LoVo (cell line): ENCODE measurements at places on chromosomes 2 and 18.

DNA sequence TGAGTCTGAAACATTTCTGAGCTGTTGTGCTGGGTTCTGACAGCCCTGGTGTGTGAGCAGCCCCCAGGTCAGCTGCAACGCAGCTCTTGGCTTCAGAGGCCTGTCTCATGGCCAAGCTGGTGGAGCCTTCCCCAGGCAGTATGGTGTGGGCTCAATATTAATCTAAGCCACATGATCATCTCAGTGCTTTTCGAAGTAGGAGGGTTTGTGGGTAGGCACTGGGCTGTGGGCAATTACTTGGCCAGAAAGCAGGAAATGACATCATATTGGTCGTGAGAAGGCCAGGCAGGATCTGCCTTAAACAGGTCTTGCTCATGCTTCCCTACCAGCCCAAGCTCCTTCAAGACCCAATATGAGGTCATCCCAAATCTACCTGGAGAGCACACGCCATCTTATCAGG lies 26.9 kb downstream of the LOXHD1 start:
- DNase-seq, result no peak

- no peak for DNase-seq
Measured at GRCh38 chr18:2889761-2890192, 43.0 kb downstream of the EMILIN2 start.

DNA sequence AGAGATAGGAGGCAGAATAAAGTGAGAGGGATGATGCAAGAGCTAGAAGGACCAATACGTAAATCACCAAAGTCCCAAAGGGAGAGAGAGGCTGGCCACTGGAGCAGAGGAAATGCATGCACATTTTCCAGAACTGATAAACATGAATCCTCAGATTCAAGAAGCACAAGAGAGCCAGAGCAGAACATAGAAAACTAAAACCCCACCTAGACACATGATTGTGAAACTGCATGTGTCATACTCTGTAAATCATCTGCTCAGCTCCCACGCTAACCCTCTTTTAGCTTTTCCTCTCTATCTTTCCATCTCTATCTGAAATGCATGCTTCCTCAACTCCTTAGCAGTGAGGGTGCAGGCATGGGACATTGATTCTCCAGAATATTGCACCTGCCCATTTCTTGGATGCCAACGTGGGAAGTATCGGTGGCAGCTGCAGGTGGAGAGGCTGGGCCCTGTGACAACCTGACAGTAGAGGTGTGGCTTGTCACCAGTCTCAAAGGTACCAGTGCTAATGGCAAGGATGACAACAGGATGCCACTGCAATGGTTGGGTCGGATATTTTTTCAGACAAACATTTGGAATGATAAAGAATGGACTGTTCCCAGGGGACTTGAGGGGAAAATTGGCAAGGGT lies 89.3 kb upstream of the OTOS start:
- DNase-seq, result no peak

GRCh38 chr18:23964282-23965238 lies 50.0 kb upstream of the TTC39C start:
- DNase-seq, result no peak

DNA sequence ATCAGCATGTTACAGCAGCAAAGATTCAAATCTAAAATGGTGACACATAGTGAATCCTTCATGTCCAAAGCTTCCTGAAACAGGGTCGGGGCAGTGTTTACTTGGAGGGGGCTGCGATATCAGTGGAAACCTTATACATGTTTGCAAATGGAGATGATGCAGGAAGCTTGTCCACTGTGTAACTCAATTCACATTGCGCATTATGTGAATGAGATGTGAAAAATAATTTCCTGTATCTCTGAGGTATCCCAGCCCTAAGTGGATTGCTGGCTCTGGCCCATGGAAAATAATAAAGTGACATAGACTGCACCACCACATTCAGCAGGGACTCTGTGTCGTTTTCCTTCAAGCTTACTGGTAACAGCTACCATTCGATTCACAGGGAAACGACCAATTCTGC lies 505.5 kb downstream of the GALR1 start:
- DNase-seq, result no peak

GRCh38 chr18:58392324-58393000 lies 236.4 kb downstream of the ALPK2 start:
- DNase-seq, result no peak

- peak; percentile 3 for DNase-seq
Measured at GRCh38 chr18:24964216-24964615, 387.8 kb downstream of the ZNF521 start.

DNA sequence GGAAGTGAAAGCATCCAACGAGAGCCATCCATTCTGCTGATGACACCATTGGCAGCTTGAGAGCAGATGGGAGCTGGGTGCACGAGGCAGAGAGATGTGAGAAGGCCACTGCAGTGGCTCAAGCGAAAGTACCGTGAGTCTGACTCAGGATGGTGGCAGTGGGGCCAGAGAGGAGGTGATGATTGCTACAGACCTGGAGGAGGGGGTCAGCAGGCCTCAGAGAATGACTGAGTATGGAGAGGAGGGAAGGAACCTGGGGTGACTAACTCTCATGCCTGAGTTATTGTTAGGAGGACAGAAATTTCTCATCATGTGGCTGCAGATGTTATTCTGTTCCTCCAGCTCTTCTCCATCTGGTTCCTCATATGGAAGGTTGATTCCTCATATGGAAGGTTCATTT lies 8.8 kb upstream of the ZBTB7C start:
- no peak for DNase-seq

GRCh38 chr18:27175245-27175644 lies 9.9 kb downstream of the CHST9 start:
- DNase-seq, result no peak
